CD4-positive, alpha-beta T cell treated with Interferon alpha-2 for 1 hour (primary cell): ENCODE measurements at places on chromosomes 3 and 15.

DNA sequence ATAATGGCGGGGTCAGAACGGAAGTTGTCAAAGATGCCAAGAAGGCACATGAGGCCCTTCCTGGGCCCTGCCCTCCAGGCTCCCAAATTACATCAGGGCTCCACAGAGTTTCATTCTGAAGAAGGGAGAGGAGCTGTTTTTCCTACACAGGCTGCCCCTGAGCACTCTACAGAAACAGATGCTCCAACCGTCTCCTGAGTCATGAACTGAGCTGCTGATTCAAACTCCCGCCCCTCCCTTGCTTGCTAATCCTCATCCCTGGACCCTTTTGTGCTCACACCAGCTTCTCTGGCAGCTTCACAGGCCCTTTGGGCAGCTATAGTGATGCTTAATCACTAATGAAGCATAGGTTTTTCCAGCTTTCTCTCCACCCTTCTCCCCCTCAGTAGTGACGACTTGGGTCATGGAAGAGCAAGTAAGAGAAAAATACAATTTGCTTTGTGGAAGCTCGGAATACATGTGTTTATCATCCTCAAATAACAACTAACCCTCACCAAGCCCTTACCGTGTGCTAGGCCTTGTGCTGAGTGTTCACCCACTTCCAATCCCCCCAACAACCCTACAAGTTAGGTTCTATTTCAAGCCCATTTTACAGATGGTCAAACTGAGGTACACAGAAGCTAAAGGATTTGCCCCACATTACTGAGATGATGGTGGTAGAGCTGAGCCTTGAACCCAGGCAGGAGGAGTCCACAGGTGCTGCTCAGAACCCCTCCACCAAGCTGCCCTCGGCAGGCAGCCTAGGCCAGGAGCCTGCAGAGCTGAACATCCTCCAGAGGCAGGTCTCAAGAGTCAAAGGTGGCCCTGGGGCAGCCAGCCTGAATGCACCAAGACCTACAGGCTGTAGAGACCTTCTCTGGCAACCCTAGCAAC, 21.9 kb downstream of the MEGF11 start:
- DNase-seq = no peak

DNA sequence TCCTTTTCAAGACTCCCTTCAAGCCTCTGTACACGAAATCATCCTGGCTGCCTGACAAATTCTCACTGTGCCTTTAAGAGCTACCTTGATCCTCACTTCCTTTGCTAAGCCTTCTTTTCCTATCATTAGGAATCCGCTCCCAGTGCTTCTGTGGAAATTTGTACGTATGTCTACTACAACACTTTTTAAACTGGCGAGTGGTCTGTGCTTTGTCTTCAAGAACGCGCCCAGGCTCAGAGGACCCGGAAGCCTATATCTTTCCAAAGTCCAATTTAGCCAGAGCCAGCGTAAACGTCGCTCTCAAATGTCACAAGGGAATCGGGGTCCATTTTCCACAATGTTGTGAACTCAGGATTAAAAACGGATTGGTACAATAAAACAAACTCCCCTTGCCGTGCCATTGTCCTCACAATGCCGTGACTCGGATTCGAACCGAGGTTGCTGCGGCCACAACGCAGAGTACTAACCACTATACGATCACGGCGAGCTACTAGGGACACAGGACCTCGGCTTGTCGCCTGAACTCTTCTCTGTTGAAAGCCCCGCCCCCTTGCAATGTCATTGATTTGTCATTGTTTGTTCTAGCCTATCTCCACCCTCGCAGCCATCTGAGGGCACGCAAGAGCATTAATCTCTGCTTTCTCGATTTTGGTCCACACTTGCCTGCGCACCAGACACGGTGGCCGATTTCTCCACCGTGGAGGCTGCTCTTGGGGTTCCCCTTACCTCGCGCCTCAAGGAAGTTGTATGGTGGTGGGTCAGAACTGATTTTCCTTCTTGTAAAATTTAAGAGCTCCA, 12.4 kb upstream of the SHF start:
- DNase-seq = peak; percentile 98

DNA sequence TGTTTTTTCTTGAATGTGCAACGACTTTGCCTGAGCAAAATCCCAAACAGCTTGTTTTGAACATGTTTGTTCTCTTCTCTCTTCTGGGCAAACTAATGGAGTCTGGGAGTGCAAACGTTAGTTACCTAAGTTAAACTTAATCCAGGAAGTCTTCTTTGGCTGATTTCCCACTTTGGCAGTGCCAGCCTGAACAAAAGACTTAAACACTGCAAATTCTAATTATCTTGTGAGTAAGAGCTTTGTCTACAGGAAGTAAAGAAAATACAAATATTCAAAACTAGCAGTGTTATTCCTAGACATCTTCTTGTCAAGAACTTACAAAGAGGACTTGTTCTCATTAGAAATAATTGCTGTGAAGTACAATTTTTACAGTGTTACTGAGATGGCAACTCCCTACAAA, 16.7 kb upstream of the DENND6A start:
- no peak for DNase-seq

- DNase-seq = no peak
Observed at GRCh38 chr3:171506743-171507319, 46.6 kb upstream of the TNIK start.

DNA sequence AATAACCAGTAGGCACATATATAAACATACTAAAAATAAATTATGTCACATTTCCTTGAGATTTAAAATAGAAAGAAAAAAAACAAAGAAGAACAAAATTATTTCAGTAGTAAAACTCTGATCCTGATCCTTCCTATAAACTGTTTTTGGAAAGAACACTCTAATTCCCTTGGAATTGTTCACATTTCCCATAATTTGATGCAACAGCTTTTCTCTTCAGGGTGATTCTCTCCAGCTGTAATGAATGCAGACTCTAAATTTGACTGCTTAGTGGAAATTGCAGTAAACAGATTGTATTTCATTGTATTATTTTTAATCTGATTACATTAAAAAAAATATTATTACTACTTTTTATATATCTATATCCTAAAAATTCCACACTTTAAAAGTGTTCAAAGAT, 70.2 kb upstream of the ABI3BP start:
- DNase-seq = no peak

- DNase-seq = no peak
Observed at GRCh38 chr3:75224412-75224811, 439.7 kb upstream of the FRG2C start.

DNA sequence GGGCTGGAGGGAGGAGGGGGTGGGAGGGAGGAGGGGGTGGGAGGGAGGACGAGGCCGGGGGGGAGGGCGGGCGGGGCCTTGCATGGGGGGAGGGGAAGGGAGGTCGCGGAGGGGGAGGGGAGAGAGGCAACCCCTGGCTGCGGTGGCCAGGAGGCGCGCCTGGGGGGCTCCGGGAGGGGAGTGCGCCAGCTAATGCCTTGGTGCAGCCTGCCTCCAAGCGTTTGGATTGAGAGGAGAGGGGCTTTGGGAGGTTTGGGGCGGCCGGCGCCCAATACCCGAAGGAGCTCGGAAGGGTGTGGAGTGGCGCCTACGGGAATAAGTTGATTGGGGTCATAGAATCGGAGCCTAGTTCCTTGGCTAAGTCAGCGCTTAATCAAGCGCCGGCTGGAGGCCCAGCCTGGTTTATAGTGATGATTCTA, 557 bp downstream of the TFG start:
- DNase-seq = peak; percentile 34

GRCh38 chr3:10192953-10193691, 28.4 kb downstream of the IRAK2 start:
- DNase-seq = peak; percentile 63

GRCh38 chr3:138046955-138047354, 37.0 kb downstream of the CLDN18 start:
- DNase-seq = no peak

DNA sequence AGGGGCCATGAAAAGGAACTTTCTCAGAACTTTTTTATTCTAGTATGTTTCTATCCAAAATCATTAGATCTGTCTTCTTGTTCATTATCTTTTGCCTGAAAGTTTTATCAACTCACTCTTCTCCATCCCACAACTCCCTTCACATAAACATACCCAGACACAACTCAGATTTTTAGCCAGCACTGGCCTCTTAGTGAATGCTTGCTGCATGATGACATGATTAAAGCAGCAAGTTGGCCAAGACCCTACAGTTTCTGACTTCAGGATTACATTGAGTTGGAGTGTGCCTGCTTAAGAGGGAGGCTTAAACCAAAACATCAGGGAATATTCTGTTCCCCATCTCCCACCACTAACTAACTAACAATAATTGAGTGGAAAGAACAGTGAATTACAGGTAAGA, 38.1 kb downstream of the PLSCR2 start:
- DNase-seq = no peak

DNA sequence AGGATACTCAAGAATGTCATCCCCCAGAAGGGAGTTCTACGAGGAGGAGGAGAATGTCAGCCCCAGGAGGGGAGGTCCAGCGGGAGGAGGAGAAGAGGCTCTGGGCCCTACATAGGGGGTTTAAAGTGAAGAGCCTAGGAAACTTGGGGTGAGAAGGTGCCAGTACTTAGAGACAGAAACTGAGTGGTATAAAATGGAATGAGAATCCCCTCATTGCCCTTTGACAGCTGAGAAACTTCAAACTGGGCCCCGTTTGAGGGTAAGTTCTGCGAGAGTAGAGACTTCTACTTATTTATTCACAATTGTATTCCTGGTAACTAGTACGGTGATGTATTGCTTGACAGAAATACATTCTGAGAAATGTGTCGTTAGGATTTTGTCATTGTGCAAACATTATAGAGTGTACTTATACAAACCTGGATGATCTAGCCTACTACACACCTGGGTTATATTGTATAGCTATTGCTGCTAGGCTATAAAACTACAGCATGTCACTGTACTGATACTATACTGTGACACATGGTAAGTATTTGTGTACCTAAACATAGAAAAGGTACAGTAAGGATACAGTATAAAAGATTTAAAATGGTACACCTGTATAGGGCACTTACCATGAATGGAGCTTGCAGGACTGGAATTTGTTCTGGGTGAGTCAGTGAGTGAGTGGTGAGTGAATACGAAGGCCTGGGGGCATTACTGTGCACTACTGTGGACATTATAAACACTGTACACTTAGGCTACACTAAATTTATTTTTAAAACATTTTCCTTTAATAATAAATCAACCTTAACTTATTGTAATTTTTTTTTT, 62.0 kb downstream of the TSC22D2 start:
- DNase-seq = no peak

GRCh38 chr3:46716461-46717441, 918 bp downstream of the PRSS50 start:
- DNase-seq = no peak

GRCh38 chr3:9246189-9246588, 3.3 kb downstream of the SRGAP3 start:
- DNase-seq = no peak

GRCh38 chr3:107076946-107077345, 300.3 kb upstream of the CCDC54 start:
- DNase-seq = no peak

DNA sequence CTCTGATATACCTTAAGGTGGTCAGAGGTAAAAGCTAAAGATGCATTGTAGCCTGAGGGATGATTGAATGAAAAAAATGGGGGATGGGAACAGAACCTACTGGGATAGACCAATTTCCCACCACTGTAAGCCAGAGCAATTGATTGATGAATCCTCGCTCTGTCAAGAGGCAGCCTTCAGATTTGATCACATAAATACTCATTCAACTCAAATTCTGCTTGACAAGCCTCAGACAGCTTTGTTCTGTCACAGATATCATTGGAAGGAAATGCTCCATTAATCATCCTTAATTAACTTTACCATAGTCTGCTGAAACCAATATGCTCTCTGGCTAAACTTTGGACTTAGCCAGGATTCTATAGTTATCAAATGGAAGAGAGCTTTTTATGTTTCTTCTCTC, 467.8 kb downstream of the MECOM start:
- no peak for DNase-seq

GRCh38 chr3:70298385-70298784, 14.1 kb downstream of the MDFIC2 start:
- DNase-seq = no peak

GRCh38 chr15:31077941-31078340, 23.6 kb downstream of the TRPM1 start:
- DNase-seq = no peak

GRCh38 chr3:73431183-73431900, 193.4 kb downstream of the PDZRN3 start:
- no peak for DNase-seq
